ENCODE measurements at places on chromosomes 13 and 19.

GRCh38 chr19:17160908-17161307 is 54.2 kb upstream of the USE1 start:
- no peak for DNase-seq
- H3K4me1 ChIP-seq: no peaks in the 10 kb centered on the region
- peaks cover 10% of the 10 kb centered on the region for H3K36me3 ChIP-seq
- H3K4me3 ChIP-seq: no peak overlapping the region
- no peak overlapping the region for H3K27ac ChIP-seq

DNA sequence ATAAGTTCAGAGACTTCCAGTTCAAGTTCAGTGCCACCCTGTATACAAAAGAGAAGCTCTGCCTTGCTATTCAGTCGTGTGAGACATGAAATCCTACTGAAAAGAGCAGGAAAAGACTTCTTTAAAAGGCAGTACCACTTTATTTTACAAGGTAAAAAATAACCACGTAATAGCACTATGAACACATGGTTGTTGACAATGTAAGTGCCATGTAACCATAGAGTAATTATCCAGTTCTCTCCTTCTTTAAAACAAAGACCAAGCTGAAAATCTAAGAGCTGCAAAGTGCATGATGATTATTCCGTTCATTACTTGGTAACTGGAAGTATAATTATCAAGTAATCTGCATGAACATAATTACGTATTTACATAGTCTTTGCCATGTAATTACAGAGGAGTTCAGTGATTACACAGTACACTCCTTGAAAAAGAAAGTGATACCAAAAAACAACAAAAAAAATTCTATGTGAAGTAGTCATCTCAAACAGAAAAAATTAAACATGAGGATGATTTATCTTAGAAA is 288.7 kb downstream of the EFNB2 start:
- H3K4me3 ChIP-seq: no peak overlapping the region
- DNase-seq: no peak
- H3K4me1 ChIP-seq: no peaks in the 10 kb centered on the region
- H3K36me3 ChIP-seq: no peaks in the 10 kb centered on the region
- no peaks in the 10 kb centered on the region for H3K27me3 ChIP-seq
- no peak overlapping the region for H3K27ac ChIP-seq

DNA sequence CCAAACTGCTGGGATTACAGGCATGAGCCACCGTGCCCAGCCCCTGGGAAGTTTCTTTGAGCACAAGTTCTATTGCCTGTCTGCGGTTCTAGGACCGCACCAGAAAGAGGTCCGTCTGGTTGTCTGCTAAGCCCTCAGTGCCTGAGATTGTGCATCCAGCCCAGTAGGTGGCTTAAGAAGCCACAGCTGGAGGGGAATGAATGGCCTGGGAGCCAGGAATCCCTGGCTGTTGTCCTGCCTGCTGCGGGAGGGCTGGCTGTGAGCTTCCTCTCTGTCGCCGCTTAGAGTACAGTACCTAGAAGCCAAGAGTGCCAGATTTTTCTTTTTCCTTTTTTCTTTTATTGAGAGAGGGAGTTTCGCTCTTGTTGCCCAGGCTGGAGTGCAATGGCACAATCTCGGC is 4.2 kb upstream of the TYK2 start:
- no peak for DNase-seq
- no peak overlapping the region for H3K4me3 ChIP-seq
- H3K27ac ChIP-seq: no peak overlapping the region
- peaks cover 8% of the 10 kb centered on the region for H3K4me1 ChIP-seq
- H3K27me3 ChIP-seq: no peaks in the 10 kb centered on the region
- no peaks in the 10 kb centered on the region for H3K36me3 ChIP-seq

GRCh38 chr13:29435125-29435911 is 160.2 kb downstream of the SLC7A1 start:
- no peaks in the 10 kb centered on the region for H3K36me3 ChIP-seq
- H3K27me3 ChIP-seq: no peaks in the 10 kb centered on the region
- DNase-seq: no peak

DNA sequence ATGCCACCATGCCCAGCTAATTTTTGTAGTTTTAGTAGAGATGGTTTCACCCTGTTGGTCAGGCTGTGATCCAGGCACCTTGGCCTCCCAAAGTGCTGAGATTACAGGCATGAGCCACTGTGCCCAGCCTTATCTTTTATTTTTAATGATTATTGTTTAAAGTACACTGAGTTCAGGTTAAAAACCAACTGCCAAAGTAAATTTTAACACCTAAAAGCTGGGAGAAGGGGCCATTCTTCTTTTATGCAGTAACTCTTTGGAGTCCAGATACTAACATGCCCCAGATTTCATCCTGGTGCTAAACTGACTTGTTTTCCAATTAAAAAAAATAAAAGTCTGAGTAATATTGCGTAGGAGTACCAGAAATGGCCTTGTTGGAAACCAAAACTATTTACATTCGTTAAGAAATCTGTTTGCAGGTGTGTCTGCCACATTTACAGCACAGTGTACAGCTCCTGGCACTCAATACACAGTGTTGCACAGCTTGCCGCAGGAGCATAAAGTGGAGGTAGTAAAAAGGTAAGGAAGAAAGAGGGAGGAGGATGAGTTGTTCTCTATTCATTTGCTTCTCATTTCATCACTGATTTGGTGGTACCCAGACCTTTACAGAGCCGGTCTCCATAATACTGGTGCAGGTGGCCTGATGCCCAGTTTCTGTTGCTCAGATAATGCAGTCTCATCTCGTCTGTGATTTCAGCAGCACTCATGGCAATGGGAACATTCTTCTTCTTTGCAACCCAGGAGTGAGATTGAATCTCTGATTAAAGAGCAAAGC is 108.9 kb downstream of the PCCA start:
- no peak overlapping the region for H3K4me3 ChIP-seq
- H3K4me1 ChIP-seq: no peaks in the 10 kb centered on the region

DNA sequence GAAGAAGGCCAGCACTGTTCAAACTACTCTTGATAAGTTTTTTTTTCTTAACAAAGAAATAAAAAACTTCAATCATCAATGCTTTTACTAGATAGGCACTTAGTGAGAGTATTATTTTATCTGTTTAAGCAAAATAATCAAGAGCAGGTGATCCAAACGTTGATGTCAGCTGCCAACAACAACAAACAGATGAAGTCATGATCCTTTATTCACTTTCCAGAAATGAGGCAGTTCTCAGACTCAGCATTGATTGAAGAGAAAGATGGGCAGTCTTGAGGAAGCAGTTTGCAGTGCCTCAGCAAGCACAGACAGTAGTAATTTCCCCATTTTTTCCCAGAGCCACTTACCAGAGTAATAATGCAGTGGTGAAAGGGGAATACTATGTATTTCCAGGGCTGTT is 38.4 kb upstream of the CSNK1A1L start:
- H3K4me1 ChIP-seq: no peaks in the 10 kb centered on the region
- H3K36me3 ChIP-seq: no peaks in the 10 kb centered on the region
- no peak for DNase-seq
- no peak overlapping the region for H3K4me3 ChIP-seq
- H3K27me3 ChIP-seq: no peaks in the 10 kb centered on the region

DNA sequence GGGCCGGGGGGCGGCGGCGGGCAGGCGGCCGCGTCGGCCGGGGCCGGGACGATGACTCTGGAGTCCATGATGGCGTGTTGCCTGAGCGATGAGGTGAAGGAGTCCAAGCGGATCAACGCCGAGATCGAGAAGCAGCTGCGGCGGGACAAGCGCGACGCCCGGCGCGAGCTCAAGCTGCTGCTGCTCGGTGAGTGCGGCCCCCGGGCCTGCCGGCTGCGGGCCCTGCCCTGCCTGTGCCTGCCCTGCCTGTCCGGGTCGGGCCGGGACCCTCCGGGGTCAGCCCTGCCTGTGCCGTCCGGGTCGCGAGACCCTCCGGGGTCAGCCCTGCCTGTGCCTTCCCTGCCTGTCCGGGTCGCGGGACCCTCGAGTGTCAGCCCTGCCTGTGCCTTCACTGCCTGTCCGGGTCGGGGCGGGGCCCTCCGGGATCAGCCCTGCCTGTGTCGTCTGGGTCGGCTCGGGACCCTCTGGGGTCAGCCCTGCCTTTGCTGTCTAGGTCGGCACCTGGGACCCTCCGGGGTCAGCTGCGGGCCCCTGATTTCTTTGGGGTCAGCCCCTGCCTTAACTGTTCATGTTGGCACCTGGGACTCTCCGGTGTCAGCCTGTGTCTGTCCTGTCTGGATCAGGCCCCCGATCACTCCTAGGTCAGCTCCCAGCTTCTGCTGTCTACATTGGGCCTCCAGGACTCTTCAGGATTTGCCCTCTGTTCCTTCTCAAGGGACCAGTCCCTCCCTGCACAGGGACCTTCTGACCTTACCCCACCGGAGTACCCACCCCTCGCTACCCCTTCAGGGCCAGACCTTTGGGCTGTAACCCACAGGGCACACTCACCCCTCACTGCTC is 659 bp downstream of the GNA11 start:
- no peak overlapping the region for H3K27ac ChIP-seq
- H3K4me3 ChIP-seq: peak overlapping the region; percentile 56
- DNase-seq: peak; percentile 70
- no peaks in the 10 kb centered on the region for H3K27me3 ChIP-seq
- H3K4me1 ChIP-seq: peaks cover 46% of the 10 kb centered on the region

DNA sequence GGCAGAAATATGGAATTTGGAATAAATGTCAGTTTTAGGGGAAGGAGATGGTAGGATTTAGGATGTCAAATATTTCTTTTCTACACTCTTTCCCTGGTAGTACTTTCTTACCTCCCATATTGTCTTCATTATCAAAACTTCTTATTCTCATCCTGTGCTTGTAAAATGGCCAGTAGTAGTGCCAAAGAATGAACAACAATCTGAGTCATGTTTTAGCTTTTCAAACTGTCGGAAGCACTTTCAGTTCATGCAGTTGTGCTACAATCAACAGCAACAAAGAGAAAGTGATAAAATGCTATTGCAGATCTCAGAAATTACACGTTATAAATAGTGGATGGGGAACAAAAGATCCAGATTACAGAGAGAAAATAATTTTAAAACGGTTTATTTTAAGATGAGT is 193.7 kb upstream of the RXFP2 start:
- H3K36me3 ChIP-seq: no peaks in the 10 kb centered on the region
- H3K27me3 ChIP-seq: no peaks in the 10 kb centered on the region
- H3K4me3 ChIP-seq: no peak overlapping the region
- H3K4me1 ChIP-seq: no peaks in the 10 kb centered on the region

GRCh38 chr13:51955816-51956603 is 55.2 kb downstream of the ATP7B start:
- H3K27me3 ChIP-seq: no peaks in the 10 kb centered on the region
- DNase-seq: no peak
- H3K4me1 ChIP-seq: peaks cover 11% of the 10 kb centered on the region
- no peak overlapping the region for H3K27ac ChIP-seq
- H3K4me3 ChIP-seq: no peak overlapping the region

- H3K27me3 ChIP-seq: no peaks in the 10 kb centered on the region
- no peak for DNase-seq
- no peak overlapping the region for H3K4me3 ChIP-seq
- no peak overlapping the region for H3K27ac ChIP-seq
- no peaks in the 10 kb centered on the region for H3K4me1 ChIP-seq
- peaks cover 4% of the 10 kb centered on the region for H3K36me3 ChIP-seq
Observed at GRCh38 chr13:72886272-72887067, 104.5 kb downstream of the PIBF1 start.

GRCh38 chr19:13597640-13598039 is 91.4 kb upstream of the CACNA1A start:
- DNase-seq: peak; percentile 78
- no peak overlapping the region for H3K27ac ChIP-seq
- no peaks in the 10 kb centered on the region for H3K36me3 ChIP-seq
- H3K4me1 ChIP-seq: no peaks in the 10 kb centered on the region
- H3K4me3 ChIP-seq: no peak overlapping the region

GRCh38 chr13:48998641-48999292 is 23.1 kb downstream of the FNDC3A start:
- H3K36me3 ChIP-seq: no peaks in the 10 kb centered on the region
- no peaks in the 10 kb centered on the region for H3K4me1 ChIP-seq
- no peak for DNase-seq
- no peak overlapping the region for H3K4me3 ChIP-seq
- H3K27ac ChIP-seq: no peak overlapping the region

DNA sequence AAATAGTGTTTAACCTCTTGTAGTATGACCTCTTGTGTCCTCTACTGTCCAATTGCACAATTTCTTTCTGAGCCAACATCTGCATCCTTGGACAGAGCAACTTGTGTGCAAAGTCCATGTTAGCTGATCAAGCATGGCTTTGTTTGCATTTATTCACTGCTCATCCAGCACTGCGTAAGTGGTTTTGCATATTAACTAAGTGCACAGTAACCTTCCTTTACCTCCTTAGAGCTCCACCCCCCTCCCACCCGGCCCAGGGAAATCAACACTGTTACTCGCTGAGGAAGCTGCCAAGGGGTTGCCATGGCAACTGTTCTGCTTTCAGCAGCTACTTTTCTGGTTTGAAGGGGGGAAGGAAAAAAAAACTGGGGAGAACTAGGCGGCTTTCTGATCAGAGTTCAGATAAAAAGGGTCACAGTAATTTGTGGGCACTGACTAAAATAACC is 153.5 kb upstream of the KLF12 start:
- peak overlapping the region; percentile 77 for H3K4me3 ChIP-seq
- no peaks in the 10 kb centered on the region for H3K36me3 ChIP-seq
- peak overlapping the region; percentile 93 for H3K27ac ChIP-seq
- H3K27me3 ChIP-seq: no peaks in the 10 kb centered on the region
- DNase-seq: peak; percentile 96

GRCh38 chr19:50458396-50459066 is 17.8 kb upstream of the EMC10 start:
- H3K4me3 ChIP-seq: no peak overlapping the region
- no peaks in the 10 kb centered on the region for H3K36me3 ChIP-seq
- H3K27me3 ChIP-seq: no peaks in the 10 kb centered on the region
- peaks cover 21% of the 10 kb centered on the region for H3K4me1 ChIP-seq
- DNase-seq: no peak
- H3K27ac ChIP-seq: no peak overlapping the region

DNA sequence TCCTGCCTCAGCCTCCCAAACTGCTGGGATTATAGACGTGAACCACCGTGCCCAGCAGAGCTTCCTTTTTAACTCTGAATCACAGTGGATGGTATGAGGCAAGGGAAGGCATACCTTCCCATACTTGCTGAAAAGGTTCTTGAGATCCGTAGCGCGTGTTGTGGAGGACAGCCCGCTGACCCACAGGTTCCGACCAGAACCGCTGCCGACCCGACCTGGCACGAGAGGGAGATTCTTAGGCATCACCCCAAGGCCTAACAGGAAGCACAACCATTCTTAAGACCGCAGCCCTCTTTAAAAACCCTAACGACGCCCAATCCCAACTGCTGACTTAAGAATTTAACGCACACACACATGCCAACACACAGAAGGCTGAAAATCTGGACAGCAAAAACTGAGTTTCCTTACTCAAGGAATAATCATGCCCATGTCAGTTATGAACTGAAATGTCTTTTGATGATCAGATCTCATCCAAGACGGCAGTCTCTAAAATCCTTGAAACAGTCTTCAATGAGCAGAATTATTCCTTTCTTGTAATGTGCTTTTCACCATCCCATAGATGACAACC is 12.6 kb downstream of the SAFB2 start:
- no peak overlapping the region for H3K27ac ChIP-seq
- no peak overlapping the region for H3K4me3 ChIP-seq
- DNase-seq: no peak

DNA sequence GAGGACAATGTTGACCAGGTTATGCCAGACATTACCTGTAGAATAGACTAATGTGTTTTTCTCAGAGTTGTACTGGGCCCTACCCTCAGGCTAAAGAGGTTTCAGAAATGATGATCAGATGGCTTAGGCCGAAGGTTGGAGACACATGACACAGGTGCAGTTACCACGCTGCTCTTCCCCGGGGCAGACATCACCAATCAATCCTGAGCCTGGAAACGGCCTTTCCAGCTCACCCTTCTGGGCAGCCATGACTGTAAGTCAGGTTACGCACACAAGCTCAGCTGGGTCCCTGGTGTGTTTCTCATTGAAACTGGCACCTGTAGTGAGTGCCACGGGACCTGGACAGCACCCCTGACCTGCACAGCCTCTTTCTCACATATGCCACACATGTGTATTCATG is 299.3 kb downstream of the UQCRFS1 start:
- DNase-seq: no peak
- H3K4me3 ChIP-seq: no peak overlapping the region
- no peaks in the 10 kb centered on the region for H3K4me1 ChIP-seq
- no peaks in the 10 kb centered on the region for H3K27me3 ChIP-seq
- H3K27ac ChIP-seq: no peak overlapping the region
- no peaks in the 10 kb centered on the region for H3K36me3 ChIP-seq
